Foreskin melanocyte (primary cell): ENCODE measurements at places on chromosomes 6 and 20.

- no peak for DNase-seq
Observed at GRCh38 chr6:129946439-129947140, 71.8 kb upstream of the L3MBTL3 start.

- no peak for DNase-seq
Observed at GRCh38 chr6:83198486-83199172, 5.5 kb downstream of the RWDD2A start.

- DNase-seq, result no peak
Observed at GRCh38 chr20:29318871-29319461, 1938.5 kb upstream of the DEFB115 start.

DNA sequence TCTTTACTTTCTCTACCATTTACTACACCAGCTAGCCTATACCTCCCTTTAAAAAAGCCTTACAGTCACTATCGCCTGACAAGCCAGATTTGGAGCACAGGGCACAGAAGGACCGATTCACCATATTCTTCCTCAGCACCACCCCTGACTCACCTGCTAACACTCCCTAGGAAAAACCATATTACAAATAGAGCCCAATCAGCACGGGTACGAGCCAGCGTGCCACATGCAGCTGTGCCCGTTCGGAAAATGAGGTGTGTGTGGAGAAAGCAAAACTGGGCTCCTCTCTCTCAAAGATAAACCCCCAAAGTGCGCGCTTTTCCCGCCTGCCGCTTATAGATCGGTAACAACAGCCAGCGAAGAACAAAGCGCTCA, 1.2 kb downstream of the SYNCRIP start:
- DNase-seq, result no peak

- no peak for DNase-seq
Observed at GRCh38 chr6:75089151-75089897, 116.5 kb downstream of the COL12A1 start.

- no peak for DNase-seq
Observed at GRCh38 chr6:160891690-160892089, 99.9 kb upstream of the MAP3K4 start.

DNA sequence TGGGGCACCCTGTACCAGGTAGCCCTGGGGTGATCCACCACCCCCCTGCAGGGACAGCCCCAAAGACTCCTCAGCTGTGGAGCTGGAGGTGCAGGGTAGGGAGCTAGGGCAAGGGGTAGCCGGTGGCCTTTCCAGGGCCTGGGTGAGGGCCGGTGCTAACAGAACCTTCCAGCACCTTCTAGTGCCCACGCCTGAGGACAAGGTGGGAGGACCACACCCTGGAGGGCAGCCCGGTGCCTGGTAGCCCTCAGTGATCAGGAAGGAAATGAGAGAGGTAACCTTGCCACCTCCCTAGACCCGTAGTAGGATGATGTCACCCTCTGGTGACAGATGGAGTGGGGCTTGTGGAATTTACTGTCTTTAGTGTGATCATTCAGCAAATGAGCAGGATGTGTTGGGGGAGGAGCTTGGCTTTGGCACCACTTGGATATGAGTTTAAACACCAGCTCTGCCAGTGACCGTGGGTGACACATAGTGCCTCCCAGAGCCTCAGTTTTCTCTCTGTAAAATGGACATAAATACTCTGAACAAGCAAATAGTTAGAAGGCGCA, 187.7 kb downstream of the NFATC2 start:
- DNase-seq, result no peak

DNA sequence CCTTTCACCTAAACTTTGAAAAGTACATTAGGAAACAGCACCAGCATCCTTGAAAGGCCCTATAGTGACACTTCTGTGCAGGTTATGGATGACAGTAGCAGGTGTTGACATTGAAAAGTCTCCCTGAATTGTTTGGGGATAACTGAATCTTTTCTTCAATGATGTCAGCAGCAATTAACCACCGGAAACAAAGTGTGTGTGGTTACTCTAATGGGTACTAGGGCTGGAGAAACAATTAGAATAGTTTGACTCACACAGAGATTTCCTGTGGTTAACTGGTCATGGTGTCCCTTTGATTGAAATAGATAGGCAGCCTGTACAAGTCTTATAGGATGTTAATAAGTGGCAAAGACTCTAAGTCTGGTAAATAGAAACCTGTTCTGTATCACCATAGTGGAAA, 189.1 kb downstream of the TBX18 start:
- peak; percentile 1 for DNase-seq

- no peak for DNase-seq
Observed at GRCh38 chr6:13513626-13514502, 26.5 kb upstream of the GFOD1 start.

DNA sequence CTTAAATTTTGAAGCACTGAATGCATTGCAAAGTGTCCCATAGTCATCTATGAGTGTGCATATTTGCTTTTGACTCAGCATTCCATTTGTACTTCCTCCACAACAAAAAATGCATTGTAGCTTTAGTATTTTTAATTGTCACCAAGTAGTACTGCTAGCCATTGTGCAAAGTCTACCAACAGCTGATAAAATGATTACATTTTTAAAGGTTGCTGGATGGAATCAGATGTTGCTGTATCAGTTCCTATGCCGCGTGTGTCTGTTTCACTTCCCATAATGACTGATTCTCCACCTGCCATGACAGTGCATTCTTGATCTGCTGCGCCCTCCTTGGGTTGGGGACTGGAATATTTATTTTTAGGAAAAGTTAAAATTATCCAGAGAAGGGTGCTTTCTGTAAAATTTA, 41.2 kb downstream of the SLX4IP start:
- no peak for DNase-seq
